ENCODE measurements at places on chromosomes 5 and 9.
A peak's percentile ranks its signal among the peaks of the same experiment; 100 is the strongest.

DNA sequence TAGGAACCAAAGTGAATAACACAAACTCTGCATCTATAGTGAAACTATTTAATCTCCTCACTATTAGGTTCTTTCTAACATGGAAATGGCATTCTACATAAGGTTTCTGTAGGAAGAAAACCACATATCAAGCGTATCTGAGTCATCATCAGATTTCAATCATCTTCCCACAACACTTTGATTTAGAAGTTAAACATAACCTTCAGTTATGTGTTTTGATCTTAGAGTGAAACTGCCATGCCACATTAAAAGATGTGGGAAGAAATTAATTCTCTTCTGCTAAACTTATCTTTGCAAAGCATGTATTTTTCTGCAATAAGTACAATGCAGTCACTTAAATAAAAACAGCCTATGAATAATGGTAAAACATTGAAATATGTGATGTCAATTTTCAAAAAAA, 55.0 kb downstream of the MEF2C start:
- DNase-seq = no peak

GRCh38 chr5:147169399-147169798, 65.4 kb upstream of the STK32A start:
- DNase-seq = no peak

GRCh38 chr5:35598707-35599370, 18.8 kb upstream of the SPEF2 start:
- no peak for DNase-seq

GRCh38 chr9:110788871-110789270, 120.3 kb downstream of the MUSK start:
- DNase-seq = no peak

- no peak for DNase-seq
These were observed 86.1 kb downstream of the SV2C start for GRCh38 chr5:76169146-76169905.

- DNase-seq = no peak
These were observed 14.2 kb downstream of the GADD45G start for GRCh38 chr9:89619019-89619418.

DNA sequence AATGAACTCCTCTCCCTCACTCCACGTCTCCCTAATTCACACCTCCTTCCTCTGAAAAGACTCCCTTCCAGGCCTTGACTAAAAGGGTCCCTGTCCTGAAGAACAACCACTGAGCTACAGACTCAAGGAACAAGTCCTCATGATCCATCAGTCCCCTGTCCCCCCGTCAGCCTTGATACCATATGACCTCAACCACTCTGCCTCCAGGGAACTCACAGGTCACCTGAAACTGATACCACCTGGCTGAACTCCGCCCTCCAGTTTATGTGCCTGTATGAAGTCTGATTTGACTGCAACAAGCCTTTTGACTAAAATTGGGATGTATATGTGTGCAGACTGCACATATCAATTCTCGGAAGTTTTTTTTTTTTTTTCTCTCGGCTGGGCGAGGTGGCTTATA, 88.7 kb downstream of the UGCG start:
- DNase-seq = no peak

DNA sequence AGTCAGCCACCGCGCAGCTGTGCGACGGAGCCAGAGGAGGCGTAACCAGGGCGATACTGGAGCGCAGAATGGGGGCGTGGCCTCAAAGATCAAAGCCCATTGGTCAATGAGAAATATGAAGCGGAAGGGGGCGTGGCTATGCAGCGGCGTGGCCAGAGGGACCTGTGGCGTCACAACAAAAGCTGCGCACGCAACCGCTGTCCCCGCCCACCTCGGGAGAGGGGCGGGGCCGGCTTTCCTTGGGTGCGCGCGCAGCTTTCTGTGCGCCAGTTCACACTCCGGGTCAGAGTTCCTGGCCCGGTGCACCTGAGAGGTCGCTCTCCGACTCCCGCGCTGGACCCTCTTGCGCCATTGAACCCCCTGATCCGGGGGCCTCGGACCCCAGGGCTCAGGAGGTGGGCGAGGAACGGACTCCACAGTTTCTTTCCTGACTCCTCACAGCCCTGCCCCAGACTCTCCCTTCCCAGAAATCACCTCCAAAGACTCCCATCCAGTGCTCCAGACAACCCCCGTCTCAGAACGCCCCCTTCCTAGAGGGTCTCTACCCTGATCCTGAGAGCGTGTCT, at the start of gene SWI5:
Gene SWI5, plus strand, starts transcription at position 269 of the 566 bp plus-strand sequence.
- DNase-seq = peak; percentile 100

DNA sequence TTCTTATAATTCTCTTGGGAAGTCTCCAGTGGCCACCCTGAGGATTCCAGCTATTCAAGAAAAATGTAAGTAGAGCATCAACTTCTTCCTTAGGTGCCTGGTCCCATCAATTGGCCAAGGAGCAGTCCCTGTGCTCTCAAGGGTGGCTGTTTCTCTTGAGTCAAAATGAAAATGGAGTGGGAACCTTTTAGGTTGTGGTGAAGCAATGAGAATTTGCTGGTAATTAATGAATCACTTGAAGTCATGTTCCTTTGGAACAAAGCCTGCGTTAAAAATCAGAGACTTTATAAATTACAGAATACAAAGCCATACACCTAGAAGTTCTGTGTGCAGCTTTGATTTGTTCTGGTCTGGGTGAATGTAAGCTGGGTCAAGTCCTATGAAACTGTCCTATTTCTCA, 48.9 kb downstream of the IL31RA start:
- no peak for DNase-seq

- DNase-seq = peak; percentile 48
These were observed 2.3 kb downstream of the KLF9 start for GRCh38 chr9:70411930-70412831.

- DNase-seq = no peak
These were observed 142.3 kb downstream of the BNC2 start for GRCh38 chr9:16728137-16728508.

DNA sequence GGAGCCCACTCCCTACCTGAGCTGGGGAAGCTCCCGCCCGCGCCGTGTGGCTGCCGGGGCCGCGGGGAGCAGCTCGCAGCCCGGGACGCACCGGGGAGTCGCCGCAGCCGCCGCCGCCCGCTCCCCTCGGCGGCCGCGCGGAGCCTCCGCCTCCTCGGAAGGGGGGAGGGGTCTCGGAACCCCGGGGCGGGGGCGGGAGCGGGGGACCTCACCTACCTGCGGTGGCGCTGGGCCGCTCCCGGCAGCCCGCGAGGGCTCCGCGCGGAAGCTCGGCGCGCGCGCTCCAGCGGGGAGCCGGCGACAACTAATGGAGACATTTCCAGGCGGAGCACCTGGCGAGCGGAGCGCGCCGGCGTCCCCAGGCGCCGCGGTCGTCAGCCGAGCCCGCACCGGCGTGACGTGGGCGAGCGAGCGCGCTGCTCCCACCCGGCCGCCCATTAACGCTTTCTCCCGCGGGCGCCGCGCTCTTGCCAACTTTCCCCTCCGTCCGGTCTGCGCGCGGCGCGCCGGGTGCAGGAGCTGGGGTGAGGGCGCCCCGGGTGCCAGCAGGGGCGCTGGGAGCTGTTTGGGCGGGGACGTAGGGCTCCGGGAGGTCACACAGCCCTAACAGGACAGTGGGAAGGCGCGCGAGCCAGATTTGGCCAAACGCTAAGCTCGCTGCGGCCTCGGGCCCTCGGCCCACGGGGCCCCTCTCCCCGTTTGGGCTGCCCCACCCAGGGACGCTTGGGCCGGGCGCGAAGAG, 4.3 kb upstream of the IRX4 start:
- DNase-seq = no peak

DNA sequence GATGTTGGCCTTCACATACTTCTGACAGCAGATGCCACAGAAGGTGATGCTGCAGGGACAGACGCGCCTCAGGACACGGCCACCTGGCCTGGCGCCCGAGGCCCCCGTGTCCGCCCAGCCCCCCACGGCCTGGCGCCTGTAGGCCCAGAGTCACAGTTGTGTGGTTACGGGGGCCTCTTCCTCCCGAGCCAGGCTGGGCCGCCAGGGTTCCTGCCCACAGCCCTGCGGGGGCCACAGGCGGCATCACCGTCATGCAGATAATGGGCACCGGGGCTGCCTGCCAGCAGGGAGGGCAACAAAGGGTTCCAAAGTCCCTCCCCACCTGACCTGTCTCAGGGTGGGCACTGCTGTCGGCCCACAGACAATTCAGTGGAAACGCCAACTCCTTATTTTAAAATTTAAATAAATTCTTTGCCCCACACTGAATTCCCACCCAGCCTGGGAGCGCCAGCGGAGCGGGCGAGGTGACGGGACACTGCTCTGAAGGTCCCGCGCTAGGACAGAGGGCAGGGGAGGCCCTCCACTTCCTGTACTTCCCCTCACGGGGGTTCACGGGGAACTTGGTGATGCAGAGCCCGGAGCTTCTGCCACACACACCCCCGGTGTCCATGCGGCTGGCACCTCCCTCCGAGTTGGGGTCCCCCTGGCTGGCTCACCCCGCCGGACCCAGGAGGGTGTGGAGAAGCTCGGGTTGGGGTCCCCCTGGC, 40.6 kb downstream of the EXOC3 start:
- no peak for DNase-seq

- no peak for DNase-seq
These were observed 61.1 kb downstream of the PSD2 start for GRCh38 chr5:139856714-139857113.

DNA sequence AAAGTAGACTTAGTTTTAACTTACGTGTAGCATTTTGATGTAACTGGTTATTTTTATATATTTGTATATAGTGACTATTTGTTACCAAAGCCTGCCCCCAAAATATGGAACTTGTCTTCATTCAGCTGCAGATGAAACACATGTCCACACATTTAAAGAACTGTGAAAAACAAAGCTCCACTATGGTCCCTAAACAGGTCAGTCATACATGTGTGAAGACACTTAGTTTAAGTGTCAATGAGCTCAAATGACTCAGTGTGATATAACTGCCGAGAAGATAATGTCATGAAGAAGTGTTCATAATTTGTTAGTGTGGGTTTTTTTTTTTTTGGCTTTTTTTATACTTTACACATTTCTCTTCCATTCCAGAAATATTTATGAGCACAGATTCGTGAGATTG, 28.2 kb downstream of the HAVCR1 start:
- no peak for DNase-seq

GRCh38 chr5:36054647-36055046, 12.0 kb downstream of the UGT3A2 start:
- no peak for DNase-seq

GRCh38 chr5:77563475-77563874, 71.4 kb upstream of the WDR41 start:
- DNase-seq = no peak

GRCh38 chr5:77852514-77853352, 76.6 kb upstream of the TBCA start:
- DNase-seq = no peak

- no peak for DNase-seq
These were observed 285.1 kb upstream of the TUT7 start for GRCh38 chr9:86639287-86639686.

Measured in stimulated activated CD8-positive, alpha-beta memory T cell treated with anti-CD3 and anti-CD28 coated beads, Interleukin-7, amount 100 ng/mL, for 24 hours (primary cell).